Stimulated activated CD4-positive, alpha-beta T cell treated with anti-CD3 and anti-CD28 coated beads, Interleukin-1b, Interleukin-23, amount 100 ng/mL, for 48 hours (primary cell): ENCODE measurements at places on chromosomes 2 and 18.

DNA sequence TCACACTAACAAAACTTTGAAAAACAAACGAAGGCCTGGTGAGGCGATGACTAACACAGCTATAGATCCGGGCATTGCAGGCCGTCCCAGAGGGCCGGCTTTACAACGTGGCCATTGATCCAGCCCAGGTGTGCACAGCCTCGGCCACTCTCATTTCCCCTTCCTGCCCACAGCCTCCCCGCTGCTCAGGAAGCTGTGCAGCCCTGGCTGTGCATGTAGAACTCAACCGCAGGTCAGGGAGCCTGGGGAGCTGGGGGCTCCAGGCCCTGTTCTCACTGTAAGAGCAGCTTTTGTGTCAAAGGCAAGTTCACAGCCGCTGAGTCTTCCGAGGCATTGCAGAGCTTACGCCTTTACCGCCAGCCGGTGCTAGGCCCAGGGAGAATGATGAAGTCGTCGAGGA is 87.2 kb downstream of the LONRF2 start:
- DNase-seq, result no peak

DNA sequence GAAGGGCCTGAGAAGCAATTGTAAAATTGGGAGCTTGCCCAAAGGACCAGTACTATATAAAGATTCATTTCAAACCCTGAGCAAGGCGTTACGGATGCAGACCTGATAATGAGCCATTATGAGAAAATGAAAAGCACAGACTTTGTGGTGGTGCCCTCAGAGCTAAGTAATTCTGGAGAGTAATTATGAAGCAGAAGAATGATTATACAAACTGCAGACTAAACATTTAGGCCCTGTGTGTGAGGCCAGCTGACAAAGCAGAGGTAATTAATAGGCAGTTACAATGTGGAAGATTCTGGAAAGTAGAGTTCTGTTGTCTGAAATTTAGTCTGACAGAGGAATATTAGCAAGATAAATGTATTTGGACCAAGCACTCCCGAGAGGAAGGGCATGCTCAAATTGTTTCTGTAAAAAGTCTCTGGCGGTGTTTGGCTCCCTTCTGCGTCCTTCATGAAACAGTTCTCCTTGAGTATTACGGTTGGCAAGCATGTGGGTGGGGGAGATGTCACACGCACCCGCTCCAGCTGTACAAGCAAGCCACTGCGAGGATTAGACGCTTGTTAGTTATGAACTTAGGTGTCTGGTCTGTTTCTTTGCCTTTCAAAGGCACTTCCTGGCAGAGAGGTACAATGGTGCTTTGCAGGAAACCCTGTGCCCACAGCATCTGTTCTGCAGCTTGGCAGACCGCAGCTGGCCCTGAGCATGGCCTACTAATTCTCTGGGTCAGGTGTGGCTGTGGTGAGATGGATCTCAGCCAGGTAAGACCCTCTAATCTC is 45.5 kb downstream of the CDC42EP3 start:
- peak; percentile 60 for DNase-seq

GRCh38 chr2:207046724-207047123 is 107.4 kb downstream of the CPO start:
- peak; percentile 21 for DNase-seq

GRCh38 chr2:32952761-32953476 is 6.2 kb downstream of the LTBP1 start:
- no peak for DNase-seq

- no peak for DNase-seq
Measured at GRCh38 chr18:3384664-3385563, 65.1 kb upstream of the TGIF1 start.

GRCh38 chr2:42813763-42814162 is 21.4 kb upstream of the HAAO start:
- DNase-seq, result no peak

- DNase-seq, result no peak
Measured at GRCh38 chr18:79445696-79446561, 50.2 kb downstream of the NFATC1 start.

DNA sequence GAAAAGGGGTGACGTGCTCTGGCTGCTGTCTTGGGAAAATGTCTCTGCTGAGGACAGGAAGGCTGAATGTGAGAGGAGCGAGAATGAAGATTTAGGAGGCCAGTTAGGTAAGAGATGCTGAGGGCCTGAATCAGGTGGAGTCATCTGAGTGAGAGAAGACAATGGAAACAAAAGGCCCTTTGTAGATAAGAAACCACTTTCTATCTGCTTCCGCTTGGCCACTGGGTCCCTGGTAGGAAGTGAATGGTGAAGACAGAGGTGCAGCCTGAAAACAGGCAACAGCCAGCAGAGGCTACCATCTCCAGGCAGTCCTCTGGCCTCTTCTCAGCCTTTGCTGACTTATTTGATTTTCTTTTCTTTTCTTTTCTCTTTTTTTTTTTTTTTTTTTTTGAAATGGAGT is 374.0 kb upstream of the SLC14A2 start:
- DNase-seq, result no peak

- peak; percentile 85 for DNase-seq
Measured at GRCh38 chr2:178450524-178450773, 526 bp downstream of the PRKRA start.

DNA sequence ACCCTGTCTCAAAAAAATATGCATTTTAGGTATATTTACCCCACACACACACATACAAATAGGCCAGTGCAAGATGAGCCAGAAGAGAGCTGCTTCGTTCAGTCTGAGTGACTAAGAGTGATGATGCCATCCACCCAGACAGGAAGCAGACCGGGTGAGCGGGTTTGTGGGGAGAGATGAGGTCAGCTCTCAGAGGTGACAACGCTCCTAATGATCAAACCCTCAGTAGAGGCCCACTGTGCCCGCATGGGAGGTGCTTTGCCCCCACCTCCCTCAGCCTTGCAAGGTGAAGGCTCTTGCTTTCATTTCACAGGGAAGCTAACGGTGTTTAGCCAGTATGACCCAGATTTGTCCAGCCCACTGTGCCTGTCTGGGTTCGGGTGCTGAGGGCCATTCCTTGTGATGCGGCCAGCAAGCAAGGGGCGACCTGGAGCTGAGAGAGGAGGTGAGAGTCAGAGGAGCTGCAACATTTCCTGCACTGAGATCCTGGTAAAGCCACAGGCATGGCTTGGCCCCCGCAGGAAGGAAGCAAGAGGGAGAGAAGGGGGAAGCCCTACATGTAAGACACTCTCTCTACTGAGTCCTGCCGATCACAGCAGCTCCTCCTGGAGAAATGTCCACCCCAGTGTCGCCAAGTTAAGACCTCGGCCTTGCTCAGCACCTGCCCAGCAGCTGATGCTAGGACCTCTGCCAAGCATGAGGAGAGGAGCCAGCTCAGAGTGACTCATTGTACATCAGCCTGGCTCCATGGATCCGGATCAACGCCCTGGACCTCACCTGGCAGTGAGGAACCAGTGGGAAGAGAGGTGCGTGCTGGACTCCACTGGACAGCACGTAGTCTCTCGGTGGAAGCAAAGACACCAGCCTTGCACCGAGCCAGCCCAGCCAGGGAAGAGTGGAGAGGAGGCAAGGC is 37.0 kb downstream of the NIFK start:
- DNase-seq, result peak; percentile 93

- DNase-seq, result no peak
Measured at GRCh38 chr18:9115984-9116383, 13.5 kb downstream of the NDUFV2 start.

DNA sequence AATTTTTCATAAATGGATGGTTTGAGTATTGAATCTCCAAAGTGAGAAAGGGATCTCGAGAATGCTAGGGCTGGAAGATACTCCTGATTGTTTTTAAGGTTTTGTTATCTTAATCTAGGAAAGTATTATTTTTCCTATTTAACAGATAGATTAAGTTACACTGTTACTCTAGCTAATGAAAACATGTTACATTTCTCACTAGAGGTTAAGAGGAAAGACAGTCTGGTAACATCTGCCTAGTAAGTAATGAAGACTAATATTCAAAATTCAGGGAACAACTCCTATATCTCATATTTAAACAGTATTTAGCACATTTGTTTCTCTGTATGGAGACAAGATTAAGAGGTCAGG is 2.0 kb downstream of the GALNT3 start:
- DNase-seq, result no peak

DNA sequence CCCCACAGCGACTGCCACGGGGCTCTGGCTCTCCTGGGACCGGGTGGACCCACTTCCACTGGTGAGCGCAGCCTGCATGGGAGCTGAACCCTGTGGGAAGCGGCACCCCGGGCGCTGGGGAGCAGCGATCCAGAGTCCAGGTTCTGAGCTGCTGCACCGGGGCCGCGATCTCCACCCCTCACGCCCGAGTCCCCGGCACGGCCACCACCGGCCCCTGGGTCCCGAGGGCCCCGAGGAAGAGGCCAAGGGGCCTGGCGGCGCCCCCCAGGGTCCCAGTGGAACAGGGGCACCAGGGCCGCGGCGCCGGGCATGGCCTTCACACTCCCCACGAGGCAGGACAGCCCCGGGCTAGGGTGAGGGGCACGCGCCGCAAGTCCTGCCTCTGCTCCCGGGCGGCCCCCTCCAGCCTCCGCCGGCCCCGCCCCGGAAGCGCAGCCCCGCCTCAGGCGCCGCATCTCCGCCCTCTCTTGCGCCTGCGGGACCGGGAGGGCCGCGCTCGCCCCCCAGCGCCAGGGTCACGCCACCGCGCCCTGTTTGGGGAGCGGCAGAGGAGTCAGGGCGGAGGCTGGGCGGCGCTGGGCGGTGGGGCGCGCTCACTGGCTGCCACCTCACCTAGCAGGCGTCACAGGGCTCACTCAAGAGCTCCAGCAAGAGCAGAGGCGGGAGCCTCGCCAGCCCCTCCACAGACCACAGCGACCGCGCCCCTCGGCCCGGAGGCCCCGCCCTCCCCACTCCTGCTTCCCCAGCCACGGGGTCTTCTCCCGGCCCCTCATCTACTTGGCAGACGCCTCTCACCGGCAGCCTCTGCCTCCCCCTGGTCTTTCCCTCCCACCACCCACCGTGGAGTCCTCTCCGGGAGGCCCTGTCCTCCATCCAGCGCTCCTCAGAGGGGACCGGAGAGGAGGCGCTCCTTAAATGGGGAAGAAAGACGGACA is 26.8 kb downstream of the THAP4 start:
- peak; percentile 91 for DNase-seq

DNA sequence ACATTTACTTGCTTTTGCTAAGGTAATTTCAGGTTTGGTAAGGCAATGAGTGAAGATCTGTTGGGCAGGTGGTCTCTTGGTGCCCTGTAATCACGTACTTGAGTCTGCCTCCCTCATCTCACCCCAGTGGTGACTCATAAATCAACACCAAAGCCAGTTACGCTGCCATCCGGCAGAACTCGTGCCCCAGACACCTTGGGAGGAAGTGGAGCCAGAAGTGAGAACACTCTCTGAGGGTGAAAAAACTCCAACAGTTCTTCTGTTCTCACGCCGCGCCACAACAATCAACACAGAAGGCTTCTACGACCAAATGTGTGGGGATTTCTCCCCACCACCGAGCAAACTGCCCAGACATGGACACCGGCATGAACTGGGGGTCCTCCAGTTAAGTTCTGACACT is 206.2 kb downstream of the ARL4C start:
- DNase-seq, result peak; percentile 84

- no peak for DNase-seq
Measured at GRCh38 chr2:72573232-72573631, 252.6 kb downstream of the EXOC6B start.

- DNase-seq, result no peak
Measured at GRCh38 chr18:72973841-72974240, 106.1 kb upstream of the NETO1 start.

GRCh38 chr18:62713651-62714247 is 1.6 kb upstream of the PHLPP1 start:
- no peak for DNase-seq

- DNase-seq, result no peak
Measured at GRCh38 chr18:28124131-28125029, 52.5 kb downstream of the CDH2 start.

- no peak for DNase-seq
Measured at GRCh38 chr2:96089356-96090195, 26.8 kb downstream of the ADRA2B start.

- DNase-seq, result no peak
Measured at GRCh38 chr2:111201214-111201613, 80.5 kb downstream of the BCL2L11 start.

- DNase-seq, result no peak
Measured at GRCh38 chr18:49811151-49811938, 2.0 kb downstream of the ACAA2 start.

DNA sequence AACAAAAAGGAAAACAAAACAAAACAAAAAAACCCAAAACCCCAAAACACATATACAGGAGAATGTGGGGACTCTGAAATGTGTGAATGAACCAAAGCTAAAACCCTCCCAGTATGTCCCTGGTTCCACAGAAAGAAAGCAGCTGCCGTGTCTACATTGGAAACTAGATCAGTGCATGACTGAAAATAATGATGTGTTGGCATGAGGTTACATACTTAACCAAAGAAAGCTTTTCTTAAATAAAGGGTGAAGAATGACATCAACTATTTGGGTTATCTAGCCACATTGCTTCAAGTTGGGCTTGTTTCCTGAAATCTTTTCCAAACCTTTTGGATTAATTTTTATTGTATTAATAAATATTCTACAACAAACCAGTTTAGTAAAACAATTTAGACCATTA is 91.9 kb upstream of the FN1 start:
- DNase-seq, result no peak

- DNase-seq, result no peak
Measured at GRCh38 chr18:67733088-67733487, 216.6 kb upstream of the DSEL start.

GRCh38 chr2:227813562-227814353 is at the start of gene CCL20:
Gene CCL20 (plus strand): TSS chr2:227813842. CDS start chr2:227813912, 70 bp downstream.
- DNase-seq, result no peak

- DNase-seq, result no peak
Measured at GRCh38 chr18:30775629-30776028, 266.9 kb downstream of the DSC3 start.

GRCh38 chr2:131011486-131011885 is 81.8 kb downstream of the FAM168B start:
- no peak for DNase-seq

DNA sequence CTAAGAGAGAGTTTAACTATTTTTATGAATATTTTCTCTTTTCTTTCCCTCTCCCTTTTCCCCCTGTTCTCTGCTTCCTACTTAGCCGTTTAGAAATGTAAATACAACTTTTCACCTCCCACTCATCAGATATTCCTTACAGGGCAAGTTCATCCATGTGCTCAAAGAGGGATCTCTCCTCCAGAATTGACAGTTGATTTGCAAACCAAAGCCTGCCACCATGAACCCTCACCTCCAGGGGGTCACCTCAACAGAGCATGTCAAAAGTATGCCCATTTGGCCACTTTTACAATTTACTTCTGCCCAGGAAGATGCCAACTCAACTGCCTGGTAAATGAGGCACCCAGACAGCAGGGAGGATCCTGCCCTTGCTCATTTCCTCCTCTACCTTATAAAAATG is 149.2 kb upstream of the GYPC start:
- DNase-seq, result no peak

DNA sequence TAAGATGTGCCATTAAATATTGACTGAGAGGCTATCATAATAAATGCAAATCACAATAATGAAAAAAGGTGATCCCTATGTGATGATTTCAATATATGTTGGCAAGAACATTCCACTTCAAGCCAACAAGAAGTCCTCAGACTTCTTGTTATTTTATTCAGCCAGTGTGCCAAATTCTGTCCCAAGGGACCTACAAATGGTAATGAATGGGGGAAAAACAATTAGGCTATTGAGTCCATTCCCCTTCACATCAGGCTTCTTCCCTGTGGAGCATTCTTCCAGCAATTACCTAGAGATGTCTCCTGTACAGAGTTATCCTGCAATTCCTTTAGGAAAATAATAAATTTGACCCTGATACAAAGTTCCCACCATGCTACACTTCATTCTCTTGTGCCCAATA is 144.4 kb downstream of the PIEZO2 start:
- no peak for DNase-seq
